Thoracic aorta (tissue), 2 donors: ENCODE measurements at places on chromosomes 3 and 15. TPM values are rescaled to one million over a fixed set of nuclear protein-coding genes. Genes with fewer than 3 reads are reported as not detected.

DNA sequence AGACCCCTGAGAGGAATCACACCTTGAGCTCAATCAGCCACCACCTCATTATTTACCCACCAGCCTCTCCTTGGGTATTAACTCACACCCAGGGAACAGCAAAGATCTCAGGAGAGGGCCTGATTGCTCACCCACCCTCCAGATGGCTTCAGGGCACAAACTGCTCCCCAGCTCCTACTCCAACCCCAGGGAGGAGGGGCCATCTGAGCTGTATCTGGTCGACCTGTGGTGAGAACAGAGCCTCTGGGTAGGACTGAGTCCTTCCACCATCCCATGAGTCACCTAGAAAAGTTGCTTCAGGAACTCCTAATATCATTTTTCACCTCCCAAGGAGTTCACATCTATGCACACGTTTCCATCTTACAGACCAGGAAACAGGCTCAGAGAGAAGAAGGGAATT, 44.8 kb upstream of the HES1 start:
- H3K36me3 ChIP-seq: no peaks in the 10 kb centered on the region
- DNase-seq: no peak
- no peaks in the 10 kb centered on the region for H3K27me3 ChIP-seq
- no peak overlapping the region for H3K27ac ChIP-seq
- H3K4me1 ChIP-seq: peaks cover 4% of the 10 kb centered on the region
- H3K4me3 ChIP-seq: no peak overlapping the region

GRCh38 chr3:169772305-169772896, 795 bp upstream of the MYNN start:
- H3K4me1 ChIP-seq: peaks cover 24% of the 10 kb centered on the region
- no peak for DNase-seq
- no peaks in the 10 kb centered on the region for H3K27me3 ChIP-seq

Gene ATP10A
- 59.4 TPM for total RNA-seq

Gene ABHD17C
- total RNA-seq: 1.6 TPM

DNA sequence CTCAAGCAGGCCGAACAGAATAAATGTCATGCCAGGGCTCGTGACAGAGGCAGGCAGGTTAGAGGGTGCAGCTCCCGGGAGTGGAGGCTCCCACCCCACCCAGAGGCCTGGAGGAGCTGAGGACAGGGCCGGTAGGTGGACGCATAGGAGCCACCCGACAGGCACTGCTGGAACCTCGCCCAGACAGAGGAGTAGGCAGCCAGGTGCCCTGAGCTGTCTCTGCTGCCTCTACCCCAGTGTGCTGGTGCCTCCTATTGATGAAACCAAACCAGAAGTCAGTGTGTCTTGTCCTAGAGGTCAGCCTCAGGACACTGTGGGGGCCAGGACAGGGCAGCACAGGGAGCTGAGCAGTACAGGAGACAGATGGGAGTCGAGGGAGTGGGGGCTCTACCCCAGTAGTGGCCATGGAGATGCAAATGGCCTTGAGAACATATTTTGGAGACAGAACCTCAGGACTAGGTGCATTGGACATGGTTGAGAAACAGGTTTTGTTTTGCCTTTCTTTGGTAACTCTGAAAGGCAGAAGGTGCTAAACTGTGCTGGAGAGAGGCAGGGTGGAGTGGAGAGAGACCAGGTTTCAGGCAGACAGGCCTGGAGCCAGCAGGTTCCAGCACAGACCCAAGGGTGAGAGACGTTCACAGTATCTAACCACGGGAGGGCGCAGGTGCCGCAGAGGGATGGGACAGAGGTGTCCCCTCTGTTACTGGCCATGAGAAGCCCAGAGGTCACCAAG, 15.4 kb upstream of the KLF15 start:
- H3K27me3 ChIP-seq: no peaks in the 10 kb centered on the region
- no peak overlapping the region for H3K4me3 ChIP-seq
- no peaks in the 10 kb centered on the region for H3K4me1 ChIP-seq
- no peak overlapping the region for H3K27ac ChIP-seq
- H3K36me3 ChIP-seq: no peaks in the 10 kb centered on the region

- peaks cover 3% of the 10 kb centered on the region for H3K4me1 ChIP-seq
- DNase-seq: no peak
- no peak overlapping the region for H3K27ac ChIP-seq
- no peak overlapping the region for H3K4me3 ChIP-seq
- H3K36me3 ChIP-seq: no peaks in the 10 kb centered on the region
Observed at GRCh38 chr3:15382405-15382923, 44.9 kb downstream of the METTL6 start.

Gene TMEM44
- 11.0 TPM for total RNA-seq

GRCh38 chr15:58115692-58116091, 22.5 kb upstream of the AQP9 start:
- H3K4me3 ChIP-seq: no peak overlapping the region
- H3K36me3 ChIP-seq: no peaks in the 10 kb centered on the region
- H3K27ac ChIP-seq: no peak overlapping the region
- no peaks in the 10 kb centered on the region for H3K27me3 ChIP-seq

Gene CCR3
- total RNA-seq: not detected

Gene ATRIP
- total RNA-seq: 8.3 TPM

DNA sequence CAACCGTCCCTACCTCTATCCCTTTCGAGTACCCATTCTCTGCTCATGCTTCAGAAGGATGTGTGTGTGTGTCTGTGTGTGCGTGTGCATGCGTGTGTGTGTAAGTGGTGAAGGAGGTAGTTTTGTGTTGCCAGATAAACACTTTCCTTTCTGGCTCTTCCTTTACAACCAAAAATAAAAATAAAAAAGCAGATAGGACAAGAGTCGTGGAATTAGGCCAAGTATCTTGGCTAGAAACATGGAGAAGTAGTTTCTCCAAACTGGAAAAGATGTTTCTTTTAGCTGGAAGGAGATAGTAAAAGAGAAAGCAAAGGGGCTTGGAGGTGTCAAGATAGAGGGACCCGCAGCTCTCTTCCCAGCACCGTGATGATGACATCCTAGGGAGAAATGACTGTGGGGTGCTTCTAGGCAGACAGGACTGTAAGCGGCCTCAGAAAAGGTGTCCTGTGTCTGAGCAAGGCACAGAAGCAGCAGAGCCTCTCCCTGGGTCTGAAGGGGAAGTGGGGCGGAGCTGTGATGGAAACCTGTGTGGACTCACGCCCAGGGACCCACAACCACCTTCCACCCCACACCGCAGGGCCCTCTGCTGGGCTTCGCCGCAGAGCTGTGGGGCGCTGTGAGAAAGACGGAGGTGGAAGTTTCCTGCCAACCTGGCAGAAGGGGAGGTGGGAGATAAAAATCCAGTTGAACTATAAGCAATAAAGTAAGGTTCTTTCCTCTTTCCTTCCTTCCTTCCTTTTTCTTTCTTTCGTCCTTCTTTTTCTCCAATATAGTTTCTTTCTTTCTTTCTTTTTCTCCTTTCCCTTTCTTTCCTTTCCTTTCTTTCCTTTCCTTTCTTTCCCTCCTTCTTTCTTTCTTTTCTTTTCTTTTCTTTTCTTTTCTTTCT, 35.3 kb downstream of the MUC20 start:
- no peak for DNase-seq
- no peaks in the 10 kb centered on the region for H3K4me1 ChIP-seq
- no peaks in the 10 kb centered on the region for H3K27me3 ChIP-seq
- H3K4me3 ChIP-seq: no peak overlapping the region
- no peaks in the 10 kb centered on the region for H3K36me3 ChIP-seq

Gene CACNA2D2
- 2.3 TPM for total RNA-seq

GRCh38 chr3:46312991-46313390, 40.9 kb upstream of the CCR2 start:
- DNase-seq: no peak
- H3K4me1 ChIP-seq: no peaks in the 10 kb centered on the region
- no peak overlapping the region for H3K27ac ChIP-seq
- no peak overlapping the region for H3K4me3 ChIP-seq

Gene DUT
- 106 TPM for total RNA-seq

GRCh38 chr3:11447584-11448200, 175.5 kb downstream of the ATG7 start:
- H3K36me3 ChIP-seq: no peaks in the 10 kb centered on the region
- no peak overlapping the region for H3K4me3 ChIP-seq
- peaks cover 3% of the 10 kb centered on the region for H3K4me1 ChIP-seq
- no peaks in the 10 kb centered on the region for H3K27me3 ChIP-seq
- H3K27ac ChIP-seq: no peak overlapping the region

Gene SECISBP2L
- total RNA-seq: 34.9 TPM

DNA sequence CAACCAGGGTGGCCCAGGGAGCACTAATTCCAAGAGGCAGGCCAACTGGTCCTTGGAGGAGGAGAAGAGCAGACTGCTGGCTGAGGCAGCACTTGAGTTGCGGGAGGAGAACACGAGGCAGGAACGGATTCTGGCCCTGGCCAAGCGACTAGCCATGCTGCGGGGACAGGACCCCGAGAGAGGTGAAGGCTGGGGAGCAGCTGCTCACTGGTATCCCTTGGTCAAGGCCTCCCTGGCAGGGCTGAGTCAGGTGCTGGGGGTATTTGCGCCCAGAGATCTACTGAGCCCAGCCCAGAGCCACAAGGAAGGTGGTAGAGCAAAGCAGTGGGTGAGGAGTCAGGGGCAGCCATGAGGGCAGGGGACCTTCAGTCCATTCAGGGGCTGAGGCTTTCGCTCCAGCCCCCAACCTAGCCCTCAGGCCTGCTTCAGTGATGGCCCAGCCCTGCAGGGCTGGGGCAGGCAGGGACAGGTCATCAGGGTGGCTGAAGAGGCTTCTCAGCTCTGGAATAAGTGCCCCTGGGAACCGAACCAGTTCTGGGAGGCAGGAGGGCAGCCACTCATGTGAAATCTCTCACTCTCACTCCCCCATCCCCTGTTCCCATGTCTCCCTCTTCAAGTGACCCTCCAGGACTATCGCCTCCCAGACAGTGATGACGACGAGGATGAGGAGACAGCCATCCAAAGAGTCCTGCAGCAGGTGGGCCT, 5.6 kb upstream of the DNAJC17 start:
- no peak for DNase-seq
- no peak overlapping the region for H3K27ac ChIP-seq
- peaks cover 5% of the 10 kb centered on the region for H3K4me1 ChIP-seq
- no peak overlapping the region for H3K4me3 ChIP-seq
- no peaks in the 10 kb centered on the region for H3K27me3 ChIP-seq
- H3K36me3 ChIP-seq: peaks cover 10% of the 10 kb centered on the region

Gene MB21D2
- 4.9 TPM for total RNA-seq

DNA sequence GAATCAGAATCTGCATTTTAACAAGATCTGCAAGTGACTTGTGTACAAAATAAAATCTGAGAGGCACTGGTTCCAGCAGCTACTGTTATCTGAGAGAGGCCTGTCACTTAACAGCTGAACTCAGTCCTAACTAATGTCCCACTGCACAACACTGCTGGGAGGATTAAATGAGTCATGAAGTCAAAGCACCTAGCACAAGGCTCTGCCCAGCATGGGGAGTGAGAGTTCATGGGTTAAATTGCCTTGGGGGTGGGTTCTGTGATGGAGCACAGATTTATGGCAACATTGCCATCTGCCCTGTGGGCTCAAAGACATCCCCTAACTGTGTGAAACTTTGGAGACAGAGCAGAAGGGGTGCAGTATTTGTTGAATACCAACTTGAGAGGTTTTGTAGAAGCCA, 250.9 kb downstream of the PLCL2 start:
- DNase-seq: no peak
- no peak overlapping the region for H3K4me3 ChIP-seq
- H3K27ac ChIP-seq: peak overlapping the region; percentile 62

- DNase-seq: no peak
- no peak overlapping the region for H3K27ac ChIP-seq
- peaks cover 5% of the 10 kb centered on the region for H3K36me3 ChIP-seq
- no peak overlapping the region for H3K4me3 ChIP-seq
- no peaks in the 10 kb centered on the region for H3K27me3 ChIP-seq
- peaks cover 4% of the 10 kb centered on the region for H3K4me1 ChIP-seq
Observed at GRCh38 chr3:183819831-183820230, 5.5 kb downstream of the MAP6D1 start.

GRCh38 chr3:2908693-2909351, 201.4 kb downstream of the IL5RA start:
- no peaks in the 10 kb centered on the region for H3K36me3 ChIP-seq
- H3K4me1 ChIP-seq: no peaks in the 10 kb centered on the region
- no peak for DNase-seq
- H3K4me3 ChIP-seq: no peak overlapping the region

Gene OR5H15
- total RNA-seq: not detected

GRCh38 chr15:78040653-78041244, 36.8 kb downstream of the TBC1D2B start:
- no peak overlapping the region for H3K27ac ChIP-seq
- H3K4me3 ChIP-seq: no peak overlapping the region
- peaks cover 7% of the 10 kb centered on the region for H3K4me1 ChIP-seq
- DNase-seq: no peak
- no peaks in the 10 kb centered on the region for H3K27me3 ChIP-seq
